DMS79 treated with DMSO at 0.1 percent for 48 hours (cell line): ENCODE measurements at places on chromosomes 11 and 22.

- peak; percentile 68 for DNase-seq
These were observed 22.7 kb upstream of the C1QTNF4 start for GRCh38 chr11:47616726-47617416.

DNA sequence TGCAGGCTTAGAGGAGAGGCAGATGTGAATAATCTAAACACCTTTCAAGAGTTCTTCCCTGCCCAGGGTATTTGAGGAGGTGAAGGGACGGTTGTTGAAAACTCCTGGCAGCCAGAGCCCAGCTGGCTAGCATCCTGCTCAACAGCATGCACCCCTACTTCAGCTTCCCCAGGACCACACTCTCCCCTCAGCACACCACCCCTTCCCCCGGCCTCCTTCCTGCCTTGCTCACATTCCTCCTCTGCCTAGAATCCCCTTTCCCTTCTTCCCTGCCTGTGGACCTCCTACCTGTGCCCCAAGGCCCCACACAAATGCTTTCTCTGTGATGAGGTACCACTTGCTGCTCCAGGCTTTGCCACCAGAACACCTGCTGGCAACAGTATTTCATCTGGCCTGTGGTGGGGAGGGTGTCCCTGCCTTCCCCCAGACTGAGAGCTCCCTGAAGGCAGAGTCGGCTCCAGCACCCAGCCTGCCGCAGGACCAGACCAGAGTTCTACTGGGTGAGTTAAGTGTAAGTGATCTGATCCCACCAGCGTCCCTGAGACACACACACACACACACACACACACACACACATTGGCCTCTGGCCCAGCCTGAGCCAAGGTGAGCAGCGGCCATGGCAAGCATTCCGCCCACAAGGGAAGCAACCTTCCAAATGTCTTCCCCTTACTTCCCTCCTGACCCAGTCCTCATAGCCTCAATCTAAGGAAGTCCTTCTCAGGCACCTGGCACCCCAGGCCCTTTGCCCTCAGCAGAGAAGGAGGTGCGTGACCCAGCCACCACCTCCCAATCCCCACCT, 79.5 kb downstream of the PDE2A start:
- DNase-seq, result no peak

GRCh38 chr11:1796413-1797011, 32.8 kb upstream of the CTSD start:
- no peak for DNase-seq

- no peak for DNase-seq
These were observed 244.2 kb downstream of the DDX10 start for GRCh38 chr11:108909041-108909440.
